Ovary (tissue), 10 donors: ENCODE measurements at places on chromosomes 6 and 20. TPM values are rescaled to one million over a fixed set of nuclear protein-coding genes. Genes with fewer than 3 reads are reported as not detected.

The TSHZ2 gene
- polyA plus RNA-seq, result 40.2 TPM

The SLC26A8 gene
- polyA plus RNA-seq, result 0.10 TPM

The CENPQ gene
- polyA plus RNA-seq, result 6.2 TPM

The GPX5 gene
- not detected for polyA plus RNA-seq

The TRMT11 gene
- polyA plus RNA-seq, result 10.7 TPM

The PHACTR3 gene
- polyA plus RNA-seq, result 13.0 TPM

The DEFB132 gene
- polyA plus RNA-seq, result not detected

The YTHDF1 gene
- polyA plus RNA-seq, result 30.5 TPM

The CUL7 gene
- polyA plus RNA-seq, result 9.3 TPM

The TFAP2B gene
- not detected for polyA plus RNA-seq

The TBXT gene
- polyA plus RNA-seq, result not detected

The YIPF3 gene
- polyA plus RNA-seq, result 107 TPM

The TMEM217 gene
- polyA plus RNA-seq, result 3.8 TPM

The HSPA1L gene
- polyA plus RNA-seq, result 6.1 TPM

The GHRH gene
- polyA plus RNA-seq, result not detected

The MARCKS gene
- polyA plus RNA-seq, result 53.5 TPM

The FRK gene
- 3.5 TPM for polyA plus RNA-seq

The PHACTR1 gene
- 0.79 TPM for polyA plus RNA-seq

The PI3 gene
- not detected for polyA plus RNA-seq

The PPIL6 gene
- 6.3 TPM for polyA plus RNA-seq

The TFEB gene
- 2.8 TPM for polyA plus RNA-seq

The SLC16A10 gene
- 0.98 TPM for polyA plus RNA-seq

The RHAG gene
- not detected for polyA plus RNA-seq

The ZNF451 gene
- polyA plus RNA-seq, result 19.1 TPM

The NNAT gene
- 0.30 TPM for polyA plus RNA-seq

The TRIM15 gene
- not detected for polyA plus RNA-seq

The SLC17A9 gene
- polyA plus RNA-seq, result 2.6 TPM

The NRSN1 gene
- polyA plus RNA-seq, result not detected
